Smooth muscle cell of trachea (primary cell): ENCODE measurements at places on chromosomes 16 and 17. TPM values are rescaled to one million over a fixed set of nuclear protein-coding genes. Genes with fewer than 3 reads are reported as not detected.

PSMB10 gene
- 56.1 and 69.8 TPM in 2 replicates for total RNA-seq

SRCIN1 gene
- under 0.01 and 0.17 TPM in 2 replicates for total RNA-seq

BRICD5 gene
- 0.58 and 0.99 TPM in 2 replicates for total RNA-seq

DLX3 gene
- not detected in 2 replicates for total RNA-seq

GRAP gene
- total RNA-seq: 0.15 and 0.33 TPM in 2 replicates

EPX gene
- not detected in 2 replicates for total RNA-seq

NPIPA5 gene
- total RNA-seq: 5.4 TPM in 1 of 2 replicates, not detected in the other

KRTAP1-1 gene
- total RNA-seq: not detected in 2 replicates

ZNF747 gene
- 9.9 and 19.4 TPM in 2 replicates for total RNA-seq

KIFC3 gene
- total RNA-seq: 30.4 and 38.0 TPM in 2 replicates

CBFA2T3 gene
- 0.17 TPM in 1 of 2 replicates, not detected in the other for total RNA-seq

TRAPPC1 gene
- total RNA-seq: 80.2 and 90.3 TPM in 2 replicates

PITPNC1 gene
- 9.6 and 16.6 TPM in 2 replicates for total RNA-seq

ARL17B gene
- 8.0 and 13.9 TPM in 2 replicates for total RNA-seq

MLKL gene
- total RNA-seq: 6.9 and 7.6 TPM in 2 replicates

LLGL2 gene
- 0.15 and 1.3 TPM in 2 replicates for total RNA-seq

ACE gene
- total RNA-seq: 7.9 and 20.5 TPM in 2 replicates

KIAA0513 gene
- 29.4 and 82.7 TPM in 2 replicates for total RNA-seq

CCL16 gene
- not detected in 2 replicates for total RNA-seq

PPL gene
- total RNA-seq: 51.5 and 105 TPM in 2 replicates

INPP5K gene
- 30.1 and 41.4 TPM in 2 replicates for total RNA-seq

DOK4 gene
- total RNA-seq: 22.3 and 35.9 TPM in 2 replicates

FBXW10B gene
- 0.15 and 0.50 TPM in 2 replicates for total RNA-seq

CD300H gene
- not detected in 2 replicates for total RNA-seq

STXBP4 gene
- 17.0 and 22.7 TPM in 2 replicates for total RNA-seq

TMC8 gene
- total RNA-seq: not detected in 2 replicates

PABPN1L gene
- not detected in 2 replicates for total RNA-seq

CRYM gene
- total RNA-seq: 1.6 and 2.3 TPM in 2 replicates

AANAT gene
- 0.17 TPM in 1 of 2 replicates, not detected in the other for total RNA-seq

TP53TG3D gene
- 0.15 and 0.66 TPM in 2 replicates for total RNA-seq

KRTAP4-5 gene
- total RNA-seq: not detected in 2 replicates

STUB1 gene
- 126 and 174 TPM in 2 replicates for total RNA-seq
